GM12878 (cell line): ENCODE measurements at places on chromosomes 7 and 10. TPM values are rescaled to one million over a fixed set of nuclear protein-coding genes. Genes with fewer than 3 reads are reported as not detected.

- no peak for DNase-seq
Observed at GRCh38 chr7:29569648-29570047, 6.0 kb downstream of the PRR15 start.

DNA sequence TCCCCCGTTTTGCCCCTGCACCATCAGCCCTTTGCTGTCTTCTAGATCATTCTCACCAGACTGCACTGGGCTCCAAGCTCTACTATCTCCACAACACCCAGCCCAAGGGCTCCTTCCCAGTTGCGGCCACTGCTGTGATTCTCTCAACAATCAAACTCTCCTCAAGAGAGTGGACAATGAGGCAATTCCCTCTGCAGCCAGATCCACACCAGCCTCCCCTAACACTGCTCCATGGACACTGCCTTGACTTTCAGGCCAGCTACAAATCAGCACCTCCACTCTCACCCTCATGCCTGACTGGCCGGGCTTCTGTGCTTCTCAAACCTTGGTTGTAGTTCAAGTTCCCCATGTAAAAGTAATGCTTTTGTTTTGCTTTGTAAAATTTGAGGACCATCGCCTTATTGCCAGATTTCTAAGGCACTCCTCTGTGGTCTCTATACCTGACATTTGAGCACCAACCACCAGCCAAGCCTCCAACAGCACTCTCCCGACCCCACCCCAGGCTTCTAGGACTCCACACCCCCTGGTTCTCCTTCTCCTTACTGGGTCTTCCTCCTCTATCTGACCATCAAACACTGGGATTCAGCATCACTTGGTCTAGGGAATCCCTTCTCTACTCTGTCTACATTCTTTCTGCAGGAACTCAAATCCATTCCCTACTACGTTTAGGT lies 45.4 kb downstream of the PPIF start:
- DNase-seq: no peak

SH2D4B gene
- 0.13 and 0.19 TPM in 2 replicates for total RNA-seq

GRCh38 chr10:86292462-86293395 lies 73.9 kb downstream of the GRID1 start:
- no peak for DNase-seq

DNA sequence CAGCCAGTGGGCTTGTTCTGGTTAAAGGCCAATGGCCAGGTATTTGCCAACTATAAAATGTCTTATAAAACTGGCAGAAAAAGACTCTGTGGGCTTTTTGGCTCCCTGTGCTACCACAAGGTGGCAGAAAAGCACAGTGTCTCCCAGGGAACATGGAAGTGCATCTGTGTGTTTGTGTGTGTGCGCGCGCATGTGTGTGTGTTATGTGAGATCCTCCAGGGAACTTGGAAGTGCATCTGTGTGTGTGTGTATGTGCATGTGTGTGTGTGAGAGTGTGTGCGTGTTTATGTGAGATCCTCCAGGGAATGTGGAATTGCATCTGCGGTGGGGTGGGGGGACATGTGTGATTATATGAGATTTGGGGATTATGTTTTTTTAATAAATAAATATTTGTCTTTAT lies 30.2 kb upstream of the ABI1 start:
- no peak for DNase-seq

- no peak for DNase-seq
Observed at GRCh38 chr10:60031183-60031582, 124.8 kb upstream of the CCDC6 start.

DNA sequence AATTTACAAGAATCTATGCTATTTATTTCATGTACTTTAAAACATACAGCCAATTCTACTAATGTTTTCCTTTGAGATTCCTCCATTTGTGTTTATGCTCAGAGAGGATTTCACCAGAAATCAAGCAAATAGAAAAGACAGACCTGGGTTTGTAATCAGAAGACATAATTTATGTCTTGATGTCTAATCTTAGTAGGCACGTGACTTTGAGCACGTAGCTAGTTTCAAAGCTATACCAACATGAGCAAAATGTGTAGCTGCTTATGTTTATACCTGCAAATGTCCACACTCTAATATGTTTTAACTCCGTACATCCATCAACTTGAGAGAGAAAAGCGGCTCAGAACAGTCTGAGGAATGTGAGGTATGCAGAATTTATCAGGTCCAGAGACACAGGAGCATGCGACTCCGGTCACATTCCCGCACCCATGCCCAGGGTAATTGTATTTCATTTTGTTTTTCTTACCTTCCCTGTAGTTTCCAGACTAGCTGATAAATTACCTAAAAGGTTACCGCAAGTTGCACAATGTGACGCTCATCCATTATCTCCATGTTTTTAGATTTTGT lies 40.0 kb downstream of the SVOPL start:
- no peak for DNase-seq

GRCh38 chr7:391961-392524 lies 102.1 kb downstream of the FOXL3 start:
- no peak for DNase-seq

DNA sequence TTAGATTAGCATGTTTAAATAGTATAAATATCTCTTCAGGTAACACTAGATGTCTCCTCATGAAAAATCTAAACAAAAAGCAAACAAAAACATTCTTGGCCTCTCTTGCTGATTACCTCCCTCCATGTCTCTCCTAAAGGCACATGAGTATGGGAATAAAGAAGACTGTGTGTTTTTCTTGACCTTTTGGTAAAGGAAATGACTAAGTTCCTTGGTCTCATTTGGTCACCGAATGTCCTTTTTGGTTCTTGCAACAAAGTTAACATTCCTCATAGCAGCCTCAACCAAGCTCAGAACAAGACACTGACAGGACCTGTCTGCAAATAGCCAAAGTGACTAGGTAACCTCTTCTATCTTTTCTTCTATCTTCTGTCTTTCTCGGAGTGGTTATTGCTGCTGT lies 35.5 kb downstream of the POM121L12 start:
- DNase-seq: no peak

NUTM2B gene
- total RNA-seq: not detected in 2 replicates

MSMB gene
- total RNA-seq: not detected in 2 replicates

LRIT2 gene
- not detected in 2 replicates for total RNA-seq

GIMAP4 gene
- total RNA-seq: 0.54 and 1.0 TPM in 2 replicates

GRID1 gene
- total RNA-seq: 0.08 TPM in 1 of 2 replicates, not detected in the other

GRCh38 chr10:93566435-93567276 lies at the start of gene FFAR4:
TSS of gene FFAR4 (plus strand) at chr10:93566665. CDS start at chr10:93566721, 56 bp downstream.
- DNase-seq: no peak
